ENCODE measurements at places on chromosomes 3 and 15.

- no peak for DNase-seq
These were observed 21.3 kb downstream of the VGLL3 start for GRCh38 chr3:86969500-86970189.

DNA sequence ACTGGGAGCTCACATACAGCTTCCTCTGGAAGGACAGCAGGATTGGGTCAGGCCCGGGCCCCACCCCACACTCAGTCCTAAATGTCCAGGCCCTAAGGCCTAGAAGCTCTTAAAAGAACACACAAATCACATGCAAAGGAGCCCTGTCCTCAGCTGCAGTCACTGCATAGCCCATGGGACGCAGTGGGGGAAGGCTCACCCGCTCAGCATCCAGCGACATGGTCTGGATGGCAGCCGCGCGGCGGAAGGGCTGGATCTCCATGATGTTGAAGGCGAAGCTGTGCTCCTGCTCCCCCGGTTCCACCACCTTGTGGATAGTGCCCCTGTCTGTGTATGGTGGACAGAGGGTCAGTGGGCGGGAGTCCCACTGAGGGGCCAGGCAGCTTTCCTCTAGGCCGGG, 22.1 kb downstream of the SEMA7A start:
- DNase-seq: no peak

GRCh38 chr15:89967881-89968280, 33.2 kb upstream of the ZNF710 start:
- DNase-seq: no peak

- no peak for DNase-seq
These were observed 32.6 kb downstream of the PDCD6IP start for GRCh38 chr3:33831053-33831452.

DNA sequence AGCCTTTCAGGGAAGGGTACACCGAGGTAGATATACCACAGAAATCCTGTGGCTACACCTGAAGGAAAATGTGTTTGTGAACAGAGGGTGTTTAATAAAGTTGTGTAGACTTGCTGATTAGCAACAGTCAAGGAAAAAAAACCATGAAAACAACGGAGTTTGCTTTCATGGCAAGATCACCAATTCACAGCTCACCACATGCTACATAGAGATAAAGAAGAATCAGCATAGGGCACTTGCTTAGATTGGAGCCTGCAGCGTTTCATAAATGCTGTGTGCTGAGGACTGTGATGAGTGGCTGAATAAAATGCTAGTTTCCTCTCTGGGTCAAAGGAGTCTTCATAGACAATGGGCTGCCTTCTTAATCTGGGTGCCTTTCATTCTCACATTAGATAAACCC, 257.6 kb downstream of the SLC9A9 start:
- no peak for DNase-seq

GRCh38 chr15:47843124-47843663, 125.9 kb downstream of the SEMA6D start:
- DNase-seq: no peak

DNA sequence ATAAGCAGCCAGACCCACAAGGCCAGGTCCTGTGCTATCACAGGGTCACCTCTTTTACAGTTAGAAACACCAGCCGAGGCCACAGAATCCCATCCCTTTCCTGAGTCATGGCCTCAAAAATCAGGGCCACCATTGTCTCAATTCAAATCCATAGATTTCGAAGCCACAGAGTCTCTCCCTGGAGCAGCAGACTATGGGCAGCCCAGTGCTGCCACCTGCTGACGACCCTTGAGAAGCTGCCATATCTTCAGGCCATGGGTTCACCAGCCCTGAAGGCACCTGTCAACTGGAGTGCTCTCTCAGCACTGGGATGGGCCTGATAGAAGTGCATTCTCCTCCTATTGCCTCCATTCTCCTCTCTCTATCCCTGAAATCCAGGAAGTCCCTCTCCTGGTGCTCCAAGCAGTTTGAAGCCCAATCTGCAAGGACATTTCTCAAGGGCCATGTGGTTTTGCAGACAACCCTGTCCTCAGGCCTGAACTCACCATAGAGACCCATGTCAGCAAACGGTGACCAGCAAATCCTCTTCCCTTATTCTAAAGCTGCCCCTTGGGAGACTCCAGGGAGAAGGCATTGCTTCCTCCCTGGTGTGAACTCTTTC, 39.6 kb downstream of the TGM4 start:
- DNase-seq: peak; percentile 37

DNA sequence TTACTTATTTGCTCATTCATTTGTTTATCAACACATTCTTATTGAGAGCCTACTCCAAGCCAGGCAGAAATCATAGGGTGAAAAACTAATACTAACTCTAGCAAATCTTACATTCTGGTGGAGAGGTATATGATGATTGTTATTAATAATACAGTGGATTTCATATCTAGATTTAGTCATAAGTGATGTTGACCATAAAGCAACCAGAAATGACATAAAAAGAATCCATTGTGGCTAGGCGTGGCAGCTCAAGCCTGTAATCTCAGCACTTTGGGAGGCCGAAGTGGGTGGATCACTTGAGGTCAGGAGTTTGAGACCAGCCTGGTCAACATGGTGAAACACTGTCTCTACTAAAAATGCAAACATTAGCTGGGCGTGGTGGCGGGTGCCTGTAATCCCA, 26.2 kb upstream of the IL20RB start:
- no peak for DNase-seq

DNA sequence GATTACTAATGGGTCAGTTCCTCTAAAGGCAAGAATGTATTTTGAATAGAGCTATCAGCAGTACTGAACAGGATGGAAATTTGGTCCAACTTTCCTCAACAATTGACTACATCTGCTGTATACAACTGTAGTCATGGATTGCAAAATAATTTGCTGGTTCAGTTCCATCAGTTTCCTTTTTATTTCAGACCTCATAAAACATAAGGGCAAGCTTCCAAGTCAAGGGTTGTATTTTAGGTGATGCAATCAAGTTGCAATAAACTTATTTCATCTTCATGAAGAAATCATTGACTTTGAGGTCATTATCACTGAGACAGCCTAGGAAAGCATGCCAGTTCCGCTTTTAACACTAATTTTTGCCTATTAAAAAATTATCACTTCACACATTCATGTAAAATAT, 90.4 kb upstream of the TSEN2 start:
- no peak for DNase-seq

DNA sequence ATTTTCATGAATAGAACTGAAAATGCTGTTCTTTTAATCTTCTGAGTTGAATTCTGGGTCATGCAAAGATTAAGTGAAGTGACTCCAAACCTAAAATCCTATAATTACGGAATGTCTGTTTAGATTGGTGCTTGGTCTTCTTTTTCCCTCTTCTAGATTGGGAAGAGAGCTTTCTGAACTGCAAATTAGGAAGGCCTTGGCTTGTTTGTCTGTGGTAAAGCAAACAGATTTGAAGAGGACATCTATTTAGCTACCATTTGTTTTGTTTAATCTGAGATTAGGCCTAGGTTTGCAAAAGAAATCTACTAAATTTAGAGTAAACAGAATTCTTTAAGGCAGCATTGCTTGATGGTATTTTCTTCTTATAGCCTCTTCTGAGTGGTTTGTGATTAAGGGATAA, 23.5 kb downstream of the PAQR9 start:
- no peak for DNase-seq

GRCh38 chr3:138066383-138066782, 49.0 kb downstream of the DZIP1L start:
- no peak for DNase-seq

- no peak for DNase-seq
These were observed 82.1 kb downstream of the SEC22A start for GRCh38 chr3:123283657-123284398.

DNA sequence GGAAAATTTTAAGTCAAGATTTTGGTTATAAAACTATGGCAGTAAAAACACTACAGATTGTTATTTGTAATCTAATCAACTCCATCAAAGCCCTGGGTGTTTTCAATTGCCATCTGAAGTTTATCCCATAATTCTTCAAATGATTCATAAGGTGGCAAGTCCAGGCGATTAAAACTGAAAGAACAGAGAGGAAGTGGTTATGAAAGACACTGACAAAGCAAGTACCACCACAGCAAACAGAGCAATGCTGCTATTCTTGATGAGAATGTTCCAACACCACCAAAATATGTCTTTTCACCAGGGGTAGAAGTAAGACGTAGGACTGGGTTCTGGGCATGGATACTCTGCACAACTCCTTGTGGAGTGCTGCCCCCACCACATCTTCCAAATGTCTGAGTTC, 86.9 kb upstream of the PRTG start:
- DNase-seq: no peak

DNA sequence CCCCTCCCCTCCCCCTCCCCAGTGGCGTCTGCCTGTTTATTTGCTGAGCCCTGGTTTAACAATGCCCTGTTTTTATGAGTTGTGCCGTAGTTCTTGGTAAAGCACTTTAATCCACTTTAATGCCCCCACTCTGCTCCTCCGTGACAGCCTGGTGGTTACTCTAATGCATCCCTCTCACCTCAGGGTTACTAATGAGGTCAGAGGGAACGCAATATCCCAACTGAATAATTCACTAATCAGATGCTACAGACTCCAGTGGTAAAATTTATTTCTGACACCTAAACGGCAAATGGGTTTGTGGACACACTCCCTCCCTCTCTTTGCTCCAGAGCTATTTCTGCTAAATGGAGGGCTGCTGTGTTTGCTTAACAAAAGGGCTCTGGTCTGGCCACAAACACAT, 26.1 kb upstream of the NTRK3 start:
- DNase-seq: no peak

- no peak for DNase-seq
These were observed 13.0 kb downstream of the THBS1 start for GRCh38 chr15:39593656-39594445.

Measured in stimulated activated CD8-positive, alpha-beta memory T cell treated with anti-CD3 and anti-CD28 coated beads, Interleukin-2, amount 100 ng/mL, for 1 hour (primary cell).